Nucleus accumbens (tissue), 56 donors: ENCODE measurements at places on chromosomes 7 and 10.

GRCh38 chr10:77774940-77775391, 137.4 kb upstream of the KCNMA1 start:
- DNase-seq = no peak

DNA sequence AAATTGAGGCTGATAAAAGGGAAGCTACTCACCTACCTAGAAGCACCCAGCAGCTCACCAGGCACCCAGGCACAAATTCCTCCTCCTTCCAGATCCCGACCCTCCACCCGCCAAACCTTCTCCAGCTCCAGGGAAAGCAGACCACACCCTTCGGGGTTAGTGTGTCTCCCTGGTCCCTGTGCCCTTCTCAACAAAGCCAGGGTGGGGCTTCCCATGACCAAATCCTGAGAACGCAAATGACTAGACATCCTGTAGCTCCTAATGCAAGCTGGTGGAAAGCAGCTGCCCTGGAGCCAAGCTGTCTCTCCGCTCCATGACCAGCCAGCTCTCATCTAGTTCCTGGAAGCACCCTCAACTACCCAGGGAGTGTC, 4.4 kb downstream of the TBX20 start:
- DNase-seq = no peak

GRCh38 chr10:44457259-44457658, 72.4 kb upstream of the CXCL12 start:
- no peak for DNase-seq

DNA sequence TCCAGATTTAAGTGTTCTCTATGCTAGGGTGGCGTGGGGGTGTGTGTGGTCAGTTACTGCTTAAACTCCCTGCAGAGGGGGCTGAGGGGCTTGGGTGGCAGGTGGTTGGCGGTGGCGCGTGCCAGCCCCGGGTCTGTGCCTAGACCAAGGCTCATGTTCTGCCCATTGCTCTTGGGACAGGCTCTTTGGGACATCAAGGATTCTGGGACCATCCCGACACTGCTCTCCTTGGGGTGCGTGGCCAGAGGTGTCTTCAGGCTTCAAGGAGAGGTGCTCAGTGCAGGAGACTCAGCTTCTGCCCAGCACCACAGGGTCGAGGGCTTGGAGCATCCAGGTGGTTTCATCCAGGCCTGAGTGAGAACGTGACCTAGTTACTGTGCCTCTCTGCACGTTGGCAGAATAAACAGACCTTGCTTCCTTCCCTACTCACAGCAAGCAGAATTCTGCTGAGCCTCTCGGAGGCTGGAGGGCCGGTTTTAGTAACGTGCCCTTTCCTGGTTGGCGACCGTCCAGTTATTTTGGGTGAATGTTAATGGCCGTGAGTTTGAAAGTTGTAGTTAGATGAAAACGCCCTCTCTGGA, 39.9 kb downstream of the CAMK1D start:
- DNase-seq = no peak

DNA sequence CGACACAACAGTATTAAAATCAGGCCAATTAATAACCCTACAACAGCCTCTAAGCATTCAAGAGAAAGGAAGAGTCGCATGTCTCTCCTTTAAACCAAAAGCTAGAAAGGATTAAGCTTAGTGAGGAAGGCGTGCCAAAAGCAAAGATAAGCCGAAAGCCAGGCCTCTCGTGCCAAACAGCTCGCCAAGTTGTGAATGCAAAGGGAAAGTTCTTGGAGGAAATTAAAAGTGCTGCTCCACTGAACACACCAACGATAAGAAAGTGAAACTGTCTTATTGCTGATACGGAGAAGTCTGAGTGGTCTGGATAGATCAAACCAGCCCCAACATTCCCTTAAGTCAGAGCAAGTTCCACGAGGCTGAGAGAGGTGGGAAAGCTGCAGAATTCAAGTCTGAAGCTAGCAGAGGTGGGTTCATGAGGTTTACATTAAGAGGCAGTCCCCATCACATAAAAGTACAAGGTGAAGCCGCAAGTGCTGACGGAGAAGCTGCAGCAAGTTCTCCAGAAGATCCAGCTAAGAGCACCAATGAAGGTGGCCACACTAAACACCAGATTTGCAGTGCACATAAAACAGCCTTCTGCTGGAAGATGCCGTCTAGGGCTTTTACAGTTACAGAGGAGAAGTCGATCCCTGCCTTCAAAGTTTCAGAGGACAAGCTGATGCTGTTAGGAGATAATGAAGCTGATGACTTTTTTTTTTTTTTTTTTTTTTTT, 194.8 kb downstream of the MAD1L1 start:
- DNase-seq = no peak

DNA sequence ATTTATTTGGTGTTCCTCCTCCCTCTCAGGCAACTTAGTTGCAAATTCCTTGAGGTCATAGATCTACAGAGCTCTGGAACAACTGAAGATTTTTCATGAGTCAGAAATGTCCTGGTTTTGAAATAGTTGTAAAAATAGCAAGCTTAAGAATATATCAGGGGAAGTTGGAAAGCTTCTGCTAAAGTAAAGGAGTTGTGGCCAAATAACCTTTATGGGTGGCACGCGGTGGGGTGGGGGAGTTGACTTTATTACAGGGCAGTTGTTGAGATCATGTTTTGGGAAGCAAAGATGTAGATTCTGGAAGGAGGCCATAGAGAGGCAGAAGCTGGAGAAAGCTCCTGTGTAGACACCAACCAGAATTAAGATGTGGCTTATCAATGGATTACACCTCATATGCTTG, 326.0 kb upstream of the MTPN start:
- DNase-seq = no peak
